Ureter (tissue), 1 donor: ENCODE measurements at places on chromosomes 1 and 21.

- DNase-seq, result peak; percentile 60
Observed at GRCh38 chr21:34202553-34203372, 129.4 kb downstream of the MRPS6 start.

DNA sequence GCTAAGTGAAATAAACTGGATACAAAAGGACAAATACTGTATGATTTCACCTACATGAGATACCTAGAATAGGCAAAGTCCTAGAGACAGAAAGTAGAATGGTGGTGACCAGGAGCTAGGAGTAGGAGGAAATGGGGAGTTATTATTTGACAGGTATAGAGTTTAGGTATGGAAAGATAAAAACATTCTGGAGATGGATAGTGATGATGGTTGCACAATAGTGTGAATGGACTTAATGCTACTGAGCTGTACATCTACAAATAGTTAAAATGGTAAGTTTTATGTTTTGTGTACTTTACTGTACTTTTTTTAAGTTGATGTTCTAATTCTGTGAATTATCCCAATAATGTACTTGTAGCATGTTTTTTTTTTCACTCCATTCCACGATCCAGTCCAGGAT lies 59.5 kb upstream of the RALGPS2 start:
- no peak for DNase-seq

DNA sequence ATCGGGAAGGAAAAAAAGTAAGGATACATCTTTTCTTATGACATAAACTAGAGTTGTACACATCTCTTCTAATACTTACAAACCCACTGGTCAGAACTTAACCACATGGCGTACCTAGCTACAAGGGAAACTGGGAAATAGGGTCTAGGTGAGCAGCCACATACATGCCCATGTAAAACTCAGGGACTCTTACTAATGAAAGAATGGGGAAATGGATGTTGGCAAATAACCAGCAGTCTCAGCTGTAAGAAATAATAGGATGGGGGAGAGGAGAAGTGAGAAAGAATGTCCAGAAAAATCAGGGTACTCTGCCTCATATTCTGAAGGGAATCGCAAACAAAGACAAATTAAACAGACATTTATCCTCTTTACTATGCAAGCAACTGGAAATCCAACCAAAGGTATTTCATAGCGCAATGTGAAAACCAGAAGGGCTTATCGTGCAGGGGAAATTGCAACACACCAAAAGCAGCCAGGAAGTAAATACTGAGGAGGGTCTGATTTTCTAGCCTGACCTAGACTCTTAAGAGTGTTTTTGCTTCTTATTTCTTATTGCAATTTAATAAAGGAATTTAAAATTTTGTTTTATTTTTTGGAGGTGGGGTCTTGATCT lies 17.5 kb downstream of the GTF2B start:
- no peak for DNase-seq

DNA sequence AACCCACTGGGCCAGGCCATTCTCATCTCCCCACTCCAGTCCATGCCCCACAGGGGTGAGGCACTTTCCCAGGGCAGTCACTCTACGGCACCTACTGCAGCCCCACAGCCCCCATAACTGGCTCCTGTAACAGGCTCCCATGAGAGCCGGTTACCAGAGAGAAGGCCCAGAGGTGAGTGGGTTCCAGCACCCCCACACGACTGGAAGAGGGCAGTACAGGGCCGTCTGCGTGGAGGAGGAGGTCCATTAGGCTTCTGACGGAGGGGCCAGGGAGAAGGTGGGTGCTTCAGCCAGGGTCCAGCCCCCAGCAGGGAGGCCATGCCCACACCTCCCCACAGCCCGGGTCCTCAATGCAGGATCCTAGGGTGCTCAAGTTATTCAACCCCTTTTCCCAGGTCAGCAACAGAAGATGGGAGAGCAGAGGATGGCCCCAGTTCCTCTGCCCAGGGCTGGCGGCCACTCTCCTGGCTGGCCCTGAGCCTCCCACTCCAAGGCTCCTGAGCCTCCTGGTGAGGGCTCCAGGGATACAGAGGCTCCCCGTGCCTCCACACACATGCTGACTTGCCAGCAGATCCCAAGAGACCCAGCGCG lies 1.6 kb downstream of the ACAP3 start:
- DNase-seq, result no peak

DNA sequence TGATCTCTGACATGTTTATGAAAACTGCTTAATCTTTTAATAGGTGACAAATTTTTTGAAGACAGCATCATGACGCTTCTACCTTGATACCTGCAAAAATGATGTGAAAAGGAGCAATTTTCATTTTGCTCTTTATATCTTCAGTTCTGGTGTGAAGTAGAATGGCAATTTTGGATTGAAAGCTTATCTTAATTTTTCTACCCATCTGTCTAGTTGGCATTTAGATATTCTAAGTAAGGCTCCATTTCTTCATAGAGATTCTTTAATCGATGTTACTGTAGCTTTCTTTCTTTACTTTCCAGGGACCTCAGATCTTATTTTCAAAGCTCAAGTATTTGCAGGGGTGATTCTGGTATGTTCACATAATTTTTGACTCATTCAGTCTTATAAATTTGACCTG lies 32.3 kb upstream of the GPR52 start:
- DNase-seq, result no peak

- no peak for DNase-seq
Observed at GRCh38 chr21:25565272-25566211, 41.7 kb downstream of the MRPL39 start.

DNA sequence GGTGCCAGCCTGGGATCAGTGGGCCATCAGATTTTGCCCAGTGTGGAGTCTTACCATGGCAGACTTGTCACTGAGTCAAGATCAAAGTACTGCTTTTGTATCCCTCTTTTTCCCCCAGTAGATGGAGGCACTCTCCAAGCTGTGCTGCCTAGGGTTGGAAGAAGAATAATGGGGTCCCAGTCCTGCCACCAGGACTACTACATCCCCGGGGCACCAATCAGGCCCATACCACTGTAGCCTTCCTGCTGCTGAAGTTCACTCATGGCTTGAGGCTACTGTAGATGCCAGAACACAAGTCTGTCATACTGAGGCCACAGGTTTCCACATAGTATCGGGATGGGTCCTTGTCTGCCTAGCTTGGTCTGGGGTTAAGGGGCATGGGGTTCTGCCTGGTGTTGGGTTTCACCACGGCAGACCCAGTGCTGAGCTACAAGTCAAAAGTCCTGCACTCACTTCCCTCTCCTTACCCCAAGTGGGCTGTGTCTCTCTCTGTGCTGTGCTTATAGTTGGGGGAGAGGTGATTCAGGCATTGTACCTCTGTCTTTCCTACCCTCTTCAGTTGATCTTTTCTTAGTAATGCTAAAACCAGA lies 53.4 kb downstream of the PKN2 start:
- DNase-seq, result no peak

DNA sequence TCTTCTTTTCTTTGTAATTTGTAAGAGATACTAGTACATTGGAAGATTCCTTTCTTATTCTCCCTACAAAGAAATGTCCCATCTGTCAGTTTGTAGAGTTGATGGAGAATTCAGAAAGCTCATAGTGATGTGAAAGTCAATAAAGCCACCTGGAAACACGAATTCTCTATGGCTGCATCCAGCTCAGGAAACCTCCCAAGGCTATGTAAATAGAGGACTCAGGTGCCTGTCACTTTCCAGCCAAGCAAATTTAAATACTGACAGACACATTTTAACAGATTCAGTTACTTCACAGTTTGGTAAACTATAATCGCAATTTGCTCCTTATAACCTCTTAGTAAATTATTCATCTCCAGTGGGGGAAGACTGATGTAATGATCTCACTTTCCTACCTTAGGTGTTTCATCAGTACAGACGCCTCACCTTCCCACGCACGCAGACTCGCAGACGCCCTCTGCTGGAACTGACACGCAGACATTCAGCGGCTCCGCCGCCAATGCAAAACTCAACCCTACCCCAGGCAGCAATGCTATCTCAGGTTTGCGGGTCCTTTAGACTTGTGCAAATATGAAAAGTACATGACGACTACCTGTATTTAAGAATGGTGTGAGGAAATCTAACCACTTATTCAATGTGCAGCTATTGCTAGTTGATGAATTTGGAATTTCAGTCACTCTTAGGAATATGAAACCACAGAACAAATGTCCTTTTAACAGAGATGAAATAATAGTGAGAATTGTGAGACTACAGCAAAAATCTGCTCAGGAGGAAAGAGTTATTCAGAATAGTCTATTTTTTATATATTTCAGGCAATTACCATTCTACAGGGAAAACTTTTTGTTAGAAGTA lies 60.6 kb downstream of the PTPRC start:
- DNase-seq, result peak; percentile 46

- DNase-seq, result no peak
Observed at GRCh38 chr1:39214714-39214997, 10.2 kb downstream of the MACF1 start.

- no peak for DNase-seq
Observed at GRCh38 chr1:192805832-192806323, 3.0 kb upstream of the RGS2 start.
